ENCODE measurements at places on chromosomes 1 and 21.

- DNase-seq: no peak
Observed at GRCh38 chr1:90580176-90580575, 136.9 kb downstream of the BARHL2 start.

GRCh38 chr1:101030881-101031280 is 5.3 kb upstream of the DPH5 start:
- no peak for DNase-seq

DNA sequence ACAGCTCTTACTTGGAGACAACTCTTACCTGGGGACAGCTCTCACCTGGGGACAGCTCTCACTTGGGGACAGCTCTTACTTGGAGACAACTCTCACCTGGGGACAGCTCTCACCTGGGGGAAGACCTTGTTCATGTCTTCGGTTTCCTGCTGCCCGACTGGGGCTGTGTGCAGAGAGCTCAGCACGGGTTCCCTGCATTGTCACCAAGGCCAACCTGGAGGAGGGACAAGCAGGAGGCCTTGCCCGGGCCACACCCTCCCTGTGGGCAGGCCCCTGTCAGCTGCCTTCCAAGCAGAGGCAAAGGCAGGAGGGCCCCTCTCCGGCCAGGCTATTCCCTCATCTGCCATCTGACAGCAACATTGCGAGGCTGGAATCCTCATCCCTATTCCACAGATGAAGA is at the start of gene LDLRAD1:
Gene LDLRAD1, minus strand, starts transcription at position 208 of the 400 bp plus-strand sequence. Its CDS starts 74 bp downstream, at position 134.
- no peak for DNase-seq

GRCh38 chr1:182909578-182909977 is 43.4 kb downstream of the SHCBP1L start:
- DNase-seq: no peak

DNA sequence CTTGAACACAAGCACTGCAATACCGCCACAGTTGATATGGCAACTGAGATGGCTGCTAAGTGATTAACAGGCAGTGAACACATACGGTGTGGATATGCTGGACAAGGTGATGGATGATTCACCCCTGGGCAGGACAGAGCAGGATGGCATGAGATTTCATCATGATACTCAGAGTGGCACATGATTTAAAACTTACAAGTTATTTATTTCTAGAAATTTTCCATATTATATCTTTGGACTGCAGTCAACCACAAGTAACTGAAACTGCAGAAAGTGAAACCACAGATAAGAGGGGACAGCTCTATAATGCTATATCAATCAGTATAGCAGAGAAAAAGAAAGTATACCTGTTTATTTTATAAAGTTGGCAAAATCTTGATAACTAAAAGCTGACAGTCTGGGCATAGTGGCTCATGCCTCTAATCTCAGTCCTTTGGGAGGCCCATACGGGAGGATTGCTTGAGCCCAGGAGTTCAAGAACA is 47.9 kb downstream of the PHACTR4 start:
- DNase-seq: peak; percentile 79
